Bladder microvascular endothelial cell (primary cell): ENCODE measurements at places on chromosomes 2 and 18. TPM values are rescaled to one million over a fixed set of nuclear protein-coding genes. Genes with fewer than 3 reads are reported as not detected.

The GNAL gene
- total RNA-seq = 0.13 TPM in 1 of 2 replicates, not detected in the other

The MGAT4A gene
- 23.8 and 25.7 TPM in 2 replicates for total RNA-seq

The ST3GAL5 gene
- total RNA-seq = 4.4 and 9.2 TPM in 2 replicates

The CREG2 gene
- total RNA-seq = 0.06 and 0.65 TPM in 2 replicates

The SERPINB3 gene
- total RNA-seq = not detected in 2 replicates

The SLC66A3 gene
- 24.4 and 25.3 TPM in 2 replicates for total RNA-seq

The DSEL gene
- 2.6 and 11.9 TPM in 2 replicates for total RNA-seq

The SERPINB5 gene
- under 0.01 TPM in 1 of 2 replicates, not detected in the other for total RNA-seq

The CRYGC gene
- total RNA-seq = not detected in 2 replicates
